ENCODE measurements at places on chromosomes 12 and 14. TPM values are rescaled to one million over a fixed set of nuclear protein-coding genes. Genes with fewer than 3 reads are reported as not detected.

DNA sequence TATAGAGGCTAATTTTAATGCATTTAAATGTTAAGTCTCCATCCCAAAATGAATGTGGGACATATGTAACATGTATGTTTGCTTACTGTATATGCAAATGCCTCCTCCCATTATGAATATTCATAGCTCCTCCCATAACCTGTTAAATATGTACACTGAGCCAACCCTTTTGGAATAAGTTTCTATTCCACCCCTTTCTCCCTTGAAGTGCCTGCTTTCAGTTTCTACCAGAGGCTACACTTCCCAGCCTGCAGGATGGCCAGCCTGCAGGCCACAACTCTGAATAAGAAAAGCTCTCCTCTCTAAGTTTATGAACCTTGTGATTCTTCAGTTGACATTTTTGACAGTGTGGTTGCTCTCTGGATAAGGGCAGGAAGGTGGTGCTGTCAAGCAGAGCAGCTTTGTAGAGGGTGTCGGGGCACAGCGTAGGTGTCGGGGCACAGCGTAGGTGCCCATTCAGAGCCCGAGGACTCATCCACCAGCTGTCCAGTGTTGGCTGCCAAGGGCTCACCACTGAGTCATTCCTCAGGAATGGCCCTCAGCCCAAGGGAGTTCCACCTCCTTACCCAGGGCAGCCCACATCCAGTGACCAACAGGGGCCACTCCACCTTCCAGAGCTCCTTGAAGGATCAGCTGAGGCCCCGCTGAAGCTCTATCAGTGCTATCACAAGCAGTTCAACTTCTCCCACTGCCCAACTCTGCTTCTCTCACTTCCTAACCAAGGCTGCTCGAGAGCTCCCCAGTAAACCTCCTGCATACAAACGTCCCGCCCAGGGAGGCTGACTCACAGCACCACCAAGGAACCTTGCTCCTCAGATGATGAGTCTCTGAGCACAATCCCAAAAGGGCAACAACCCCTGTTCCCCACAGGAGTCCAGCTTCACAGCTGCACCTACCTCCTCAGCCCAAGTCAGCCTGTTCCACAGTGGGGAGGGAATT lies 31.4 kb downstream of the VWF start:
- DNase-seq = no peak

DNA sequence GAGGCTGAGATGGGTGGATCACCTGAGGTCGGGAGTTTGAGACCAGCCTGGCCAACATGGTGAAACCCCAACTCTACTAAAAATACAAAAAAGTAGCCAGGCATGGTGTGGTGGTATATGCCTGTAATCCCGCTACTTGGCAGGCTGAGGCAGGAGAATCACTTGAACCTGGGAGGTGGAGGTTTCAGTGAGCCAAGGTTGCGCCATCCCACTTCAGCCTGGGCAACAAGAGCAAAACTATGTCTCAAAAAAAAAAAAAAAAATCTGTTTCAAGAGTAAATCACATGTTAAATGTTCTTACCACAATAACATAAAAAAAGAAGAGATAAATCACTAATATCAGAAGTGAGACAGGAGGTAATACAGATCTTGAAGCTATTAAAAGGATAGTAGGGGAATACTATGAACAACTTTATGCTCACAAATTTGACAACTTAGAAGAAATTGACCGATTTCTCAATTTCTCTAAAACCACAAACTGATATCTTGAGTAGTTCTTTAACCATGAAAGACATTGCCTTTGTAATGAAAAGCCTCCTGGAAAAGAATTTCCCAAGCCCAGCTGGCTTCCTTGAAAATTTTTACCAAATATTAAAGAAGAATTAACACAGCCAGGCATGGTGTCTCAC lies 37.7 kb downstream of the TAOK3 start:
- no peak for DNase-seq

GRCh38 chr12:124336742-124337520 lies 42.0 kb downstream of the RFLNA start:
- DNase-seq = no peak

DNA sequence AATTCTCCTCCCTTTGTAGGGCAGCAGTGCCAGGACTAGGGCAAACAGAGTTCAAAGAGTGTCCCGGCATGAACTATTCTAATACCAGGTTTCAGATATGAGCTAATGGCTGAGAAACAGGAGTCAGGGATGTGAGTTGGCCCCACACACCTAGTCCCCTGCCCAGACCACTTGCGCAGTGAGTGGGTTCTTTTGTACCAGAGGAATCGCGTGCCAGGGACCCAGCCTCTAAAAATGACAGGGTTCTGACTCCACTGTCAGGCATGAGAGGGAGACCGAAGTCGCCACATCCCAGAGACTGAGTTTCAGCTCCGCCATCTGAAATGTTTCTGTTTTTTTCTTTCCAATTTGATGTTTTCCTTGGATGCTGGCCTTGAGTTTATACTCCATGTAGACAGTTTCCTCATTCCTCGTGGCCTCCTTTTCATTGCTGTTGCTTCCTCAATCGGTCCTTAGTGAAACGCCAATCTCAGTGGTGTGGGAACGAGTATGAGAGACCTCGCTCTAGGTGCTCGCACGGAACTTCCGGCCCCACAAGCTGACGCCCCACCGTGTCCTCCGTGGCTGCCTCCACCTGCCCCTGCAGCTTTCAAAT lies 31.5 kb downstream of the FBXL14 start:
- no peak for DNase-seq

- no peak for DNase-seq
Measured at GRCh38 chr14:61113561-61114225, 132.6 kb downstream of the SLC38A6 start.

GRCh38 chr14:105448706-105449111 lies 25.9 kb upstream of the CRIP2 start:
- DNase-seq = peak; percentile 73

DNA sequence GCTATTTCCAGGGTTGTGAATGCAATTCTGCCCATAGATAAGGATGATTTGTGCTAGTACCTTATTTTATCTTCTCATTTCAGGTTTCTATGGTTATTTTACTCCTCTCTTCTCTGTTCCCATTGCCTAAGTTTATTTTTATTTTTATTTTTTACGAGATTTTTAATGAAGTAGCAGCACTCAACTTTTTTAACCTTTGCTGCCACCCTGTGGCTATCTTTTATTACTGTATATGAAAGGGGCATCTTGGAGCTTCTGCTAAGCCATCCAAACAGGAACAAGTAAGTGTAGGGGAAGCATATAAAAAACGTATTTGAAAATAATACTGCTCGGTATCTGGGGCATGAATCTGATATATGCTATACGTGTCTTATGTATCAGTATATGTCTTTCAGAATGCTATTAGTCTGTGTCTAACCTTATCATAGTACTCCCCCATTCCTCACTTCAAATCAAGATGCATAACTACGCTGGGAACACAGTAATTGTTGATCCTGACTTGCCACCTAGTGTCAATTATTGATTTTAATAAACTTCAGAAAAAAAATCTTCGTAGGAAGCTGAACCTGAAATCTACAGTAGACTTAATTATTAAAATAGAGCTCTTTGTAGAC lies 60.3 kb downstream of the KLRG1 start:
- no peak for DNase-seq

DNA sequence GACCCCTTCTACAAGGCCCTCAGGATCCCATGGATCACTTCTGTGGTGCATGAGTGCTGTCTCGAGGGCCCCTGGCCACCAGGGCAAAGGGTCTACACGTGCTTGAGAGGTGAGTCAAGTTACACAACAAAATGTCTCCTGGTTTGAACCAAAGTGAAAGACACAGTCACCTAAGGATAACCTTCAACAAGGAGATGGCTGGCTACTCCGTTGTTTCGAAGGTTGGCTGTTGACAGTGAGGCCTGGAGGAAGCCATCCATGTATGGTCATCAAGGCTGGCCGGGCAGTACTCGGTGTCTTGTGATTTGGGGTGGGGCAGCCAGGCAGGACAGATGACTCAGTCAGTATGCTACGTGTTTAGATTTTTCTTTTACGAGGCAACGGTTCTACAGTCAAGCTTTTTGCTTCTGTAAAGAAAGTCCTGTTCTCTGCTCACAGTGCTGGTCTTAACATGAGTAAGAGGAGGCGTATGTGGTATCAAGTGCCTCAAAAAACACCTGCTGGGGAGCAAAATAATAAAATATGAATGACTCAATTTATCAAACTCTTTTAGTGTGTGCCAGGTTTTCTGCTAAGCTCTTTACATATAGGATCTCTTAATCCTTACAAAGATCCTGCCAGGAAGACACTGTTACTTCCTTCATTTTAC lies 18.0 kb upstream of the NT5DC3 start:
- no peak for DNase-seq

DNA sequence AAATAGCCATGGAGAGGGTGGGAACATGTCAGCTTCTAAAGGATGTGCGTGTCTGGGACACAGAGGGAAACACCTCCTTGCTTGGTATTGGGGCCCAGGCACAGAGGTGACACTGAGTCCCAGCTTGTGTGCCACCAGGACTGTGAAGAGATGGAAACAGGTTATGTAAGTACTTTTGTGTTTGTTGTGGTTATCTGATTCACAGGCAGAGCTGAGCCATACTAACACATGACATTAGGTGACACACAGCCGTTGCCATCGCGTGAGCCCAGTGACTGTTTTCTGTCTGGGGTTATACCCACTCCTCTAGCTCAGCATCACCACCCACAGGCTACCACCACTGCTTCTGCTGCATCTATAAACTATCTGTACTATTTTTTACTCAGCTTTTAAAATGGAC lies 12.1 kb upstream of the FLVCR2 start:
- peak; percentile 86 for DNase-seq

DNA sequence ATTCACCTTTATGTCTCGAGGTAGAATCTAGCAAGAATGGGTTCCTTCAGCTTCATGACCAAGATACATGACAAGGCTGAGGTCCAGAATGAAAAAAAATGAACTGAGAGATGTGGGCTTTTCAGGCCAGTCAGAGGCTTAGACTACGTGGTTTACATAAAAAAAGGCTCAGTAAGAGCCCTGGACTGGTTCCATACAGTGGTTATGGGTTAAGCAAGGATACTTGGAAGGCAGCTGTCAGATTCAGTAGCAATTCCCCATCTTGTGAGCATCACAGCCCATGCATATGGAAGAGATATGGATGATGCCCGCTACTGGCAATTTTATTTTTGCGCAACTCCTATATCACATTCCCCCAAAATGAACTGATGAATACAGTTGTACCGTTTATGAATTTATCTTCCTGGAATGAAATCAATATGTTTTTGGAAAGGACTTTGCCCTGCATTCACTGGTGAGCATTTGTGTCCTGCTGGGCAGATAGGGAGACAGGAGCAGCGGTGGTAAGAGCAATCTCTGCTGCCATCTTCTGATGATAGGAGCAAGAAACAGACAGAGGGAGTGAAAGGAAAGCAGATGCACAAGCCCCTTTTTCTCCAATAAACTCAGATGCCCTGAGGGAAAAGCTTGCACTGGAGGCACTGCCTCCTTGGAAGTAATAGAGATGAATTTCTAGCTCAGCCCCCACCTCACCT lies 280.4 kb downstream of the GALC start:
- DNase-seq = no peak

DNA sequence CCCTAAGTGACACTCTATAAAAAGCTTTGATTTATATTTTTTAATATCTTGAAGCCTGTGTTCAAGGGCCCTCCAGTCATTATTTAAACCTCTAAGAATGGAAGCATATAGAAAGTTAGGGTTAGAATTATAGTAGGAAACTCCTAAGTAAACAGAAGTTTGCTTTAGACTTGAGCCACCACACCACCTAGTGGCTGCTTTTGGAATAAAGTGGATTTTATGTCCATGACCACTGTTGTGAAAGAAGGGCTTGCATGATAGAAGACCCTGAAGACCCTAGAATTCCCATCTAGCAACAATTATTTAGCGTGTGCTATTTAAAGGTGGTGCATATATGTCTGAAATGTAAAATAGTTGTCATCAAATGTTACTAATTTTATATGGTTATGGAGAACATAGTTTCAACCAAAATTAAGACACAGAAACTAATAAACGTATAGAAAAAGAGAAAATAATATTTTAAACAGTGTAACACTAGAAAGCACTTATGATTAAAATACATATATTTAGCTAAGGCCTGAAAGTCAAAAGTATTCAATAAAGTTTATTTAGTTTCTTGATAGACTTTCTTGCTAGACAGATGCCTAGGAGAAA lies 21.3 kb downstream of the LRRIQ1 start:
- no peak for DNase-seq

- DNase-seq = no peak
Measured at GRCh38 chr12:116339062-116339461, 61.6 kb upstream of the MED13L start.

- no peak for DNase-seq
Measured at GRCh38 chr12:98388126-98388525, 127.3 kb upstream of the TMPO start.

DNA sequence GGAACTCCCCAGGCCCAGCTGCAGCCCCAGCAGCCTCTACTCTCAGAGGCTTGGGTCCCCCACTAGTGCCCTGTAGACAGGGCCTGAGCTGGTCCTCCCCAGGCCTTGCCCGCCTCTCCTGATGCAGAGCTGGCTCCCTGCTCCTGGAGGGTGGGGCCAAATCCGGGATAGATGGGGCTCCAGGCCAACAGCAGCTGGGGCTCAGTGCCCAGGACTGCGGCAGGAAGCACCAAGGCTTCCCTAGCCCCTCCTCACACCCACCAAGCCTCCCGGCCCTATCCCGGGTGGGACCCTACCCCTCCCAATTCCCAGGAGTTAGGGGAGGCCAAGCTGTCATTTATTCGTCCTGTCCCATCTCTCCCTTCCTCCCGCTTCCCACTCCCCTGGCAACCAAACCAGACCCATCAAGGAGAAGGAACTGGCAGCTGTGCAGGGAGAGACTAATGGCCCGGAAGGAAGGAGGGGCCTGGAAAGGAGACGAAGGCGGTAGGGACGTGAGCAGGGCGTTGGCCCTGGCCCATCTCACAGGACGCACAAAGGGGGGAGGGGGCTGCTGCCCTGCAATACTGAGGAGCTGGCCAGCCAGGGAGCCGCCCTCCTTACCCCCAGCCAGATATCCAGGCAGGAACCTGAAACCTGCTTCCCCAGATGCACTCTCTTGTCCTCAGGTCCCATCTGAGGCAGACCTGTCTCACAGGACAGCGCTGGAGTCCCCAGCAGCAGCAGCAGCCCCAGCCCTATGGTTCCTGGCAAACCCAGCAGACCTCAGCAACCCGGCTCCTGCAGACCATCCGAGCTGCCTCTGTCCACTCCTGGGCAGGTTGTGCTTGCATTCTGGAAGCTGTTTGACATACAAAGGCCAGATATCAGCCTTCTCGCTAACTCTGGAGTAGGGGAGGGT lies 1.6 kb upstream of the PRPH start:
- no peak for DNase-seq

DNA sequence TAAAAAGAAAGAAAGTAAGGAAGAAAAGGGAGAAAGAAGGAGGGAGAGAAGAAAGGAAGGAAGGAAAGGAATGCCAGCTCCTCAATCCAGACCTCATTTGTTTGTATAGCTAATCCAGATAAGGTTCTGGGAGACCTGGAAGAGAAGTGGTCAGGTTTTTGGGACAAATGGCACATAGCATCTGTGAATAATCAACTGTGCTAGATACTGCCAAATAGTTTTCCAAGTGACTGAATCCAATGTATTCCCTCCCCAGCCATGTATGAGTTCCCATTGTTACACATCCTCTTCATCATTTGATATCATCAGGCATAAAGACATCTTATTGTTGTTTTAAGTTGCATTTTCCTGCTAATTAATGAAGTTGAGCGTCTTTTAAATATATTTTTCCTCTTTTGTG lies 18.6 kb upstream of the PTGR2 start:
- no peak for DNase-seq

Gene KCNC2
- total RNA-seq = not detected

Gene GYS2
- not detected for total RNA-seq

Gene CD163
- total RNA-seq = not detected

Gene CELA1
- total RNA-seq = not detected

Gene KRT72
- 0.12 TPM for total RNA-seq

Gene PDZRN4
- total RNA-seq = not detected

Gene YAF2
- 27.5 TPM for total RNA-seq

Gene TMTC1
- total RNA-seq = not detected

Gene SCAF11
- total RNA-seq = 111 TPM

Gene PNP
- 230 TPM for total RNA-seq

Gene RD3L
- total RNA-seq = not detected

Gene GLS2
- total RNA-seq = 5.4 TPM
